Stimulated activated CD4-positive, alpha-beta T cell treated with anti-CD3 and anti-CD28 coated beads, Interleukin-2, amount 100 ng/mL, for 48 hours (primary cell): ENCODE measurements at places on chromosomes 2 and 18.

DNA sequence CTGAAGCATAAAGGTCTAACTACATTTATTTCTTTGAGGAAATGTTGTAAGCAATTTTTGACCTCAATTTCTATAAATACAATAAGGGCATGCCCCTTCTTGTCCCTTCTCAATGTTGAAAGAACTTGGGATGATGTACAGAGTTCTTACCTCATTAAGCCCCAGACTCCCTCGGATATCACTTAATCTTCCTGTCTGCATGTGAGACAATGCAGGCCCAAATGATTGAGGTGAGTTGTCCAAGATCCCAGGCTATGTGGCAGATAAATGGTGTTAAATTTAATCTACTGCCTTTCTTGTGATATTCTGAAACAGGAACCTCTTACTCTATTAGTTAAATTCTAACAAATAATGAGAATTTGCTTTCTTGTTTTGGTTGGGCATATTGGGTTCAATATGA, 1073.4 kb upstream of the GYPC start:
- no peak for DNase-seq

DNA sequence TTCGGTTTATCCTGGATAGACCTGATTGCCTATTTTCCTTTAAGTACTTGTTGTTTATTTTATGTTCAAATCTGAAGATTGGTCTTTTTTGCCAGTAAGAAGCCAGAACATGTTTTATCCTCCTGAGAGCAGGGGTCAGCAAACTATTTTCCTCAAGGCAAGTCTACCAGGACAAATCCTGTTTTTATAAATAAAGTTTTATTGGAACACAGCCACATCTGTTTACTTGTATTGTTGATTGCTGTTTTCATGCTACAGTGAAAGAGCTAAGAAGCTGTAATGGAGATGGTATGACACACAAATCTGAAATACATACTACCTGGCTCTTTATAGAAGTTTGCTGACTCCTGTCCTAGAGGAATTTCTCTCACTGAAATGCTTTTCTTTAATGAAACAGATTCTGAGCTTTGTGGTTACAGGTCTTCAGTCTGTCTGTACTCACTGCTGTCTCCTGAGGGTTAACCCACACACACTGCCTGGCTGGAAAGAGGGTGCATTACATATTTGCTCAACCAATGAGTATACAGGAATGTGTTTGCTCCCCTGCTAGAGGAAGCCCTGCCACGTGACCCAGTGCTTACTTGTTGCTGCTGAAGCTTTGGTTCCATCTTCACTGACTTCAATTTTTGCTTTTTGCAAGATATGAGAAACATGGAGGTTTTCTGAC, 22.6 kb downstream of the MRPL44 start:
- DNase-seq = no peak

DNA sequence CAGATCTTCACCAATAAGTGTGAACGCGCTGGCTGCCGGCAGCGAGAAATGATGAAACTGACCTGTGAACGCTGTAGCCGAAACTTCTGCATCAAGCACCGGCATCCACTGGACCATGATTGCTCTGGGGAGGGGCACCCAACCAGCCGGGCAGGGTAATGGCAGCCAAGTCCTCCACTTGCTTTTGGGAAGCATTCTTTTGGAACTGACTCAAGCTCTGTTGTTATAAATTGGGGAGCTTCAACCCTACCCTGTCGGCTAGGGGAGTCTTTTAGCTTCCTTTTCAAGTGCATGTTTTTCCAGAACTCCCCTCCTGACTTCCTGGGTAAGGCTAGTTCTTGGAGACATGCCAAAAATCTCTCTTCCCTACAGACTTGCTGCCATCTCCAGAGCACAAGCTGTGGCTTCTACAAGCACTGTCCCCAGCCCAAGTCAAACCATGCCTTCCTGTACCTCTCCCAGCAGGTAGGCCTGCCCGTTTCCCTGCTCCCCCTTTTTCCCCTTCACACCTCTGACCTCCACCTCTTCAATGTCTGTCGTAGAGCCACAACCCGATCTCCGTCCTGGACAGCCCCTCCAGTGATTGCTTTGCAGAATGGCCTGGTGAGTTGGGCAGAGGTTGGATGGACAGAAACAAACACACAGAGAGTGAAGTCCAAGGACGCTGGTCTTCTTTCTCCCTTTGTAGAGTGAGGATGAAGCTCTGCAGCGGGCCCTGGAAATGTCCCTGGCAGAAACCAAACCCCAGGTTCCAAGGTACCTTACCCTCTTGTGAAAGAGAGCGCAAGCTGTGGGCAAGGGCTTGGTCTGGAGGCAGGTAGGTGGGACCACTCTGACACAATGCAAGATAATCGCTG, 1.5 kb downstream of the ZFAND2B start:
- no peak for DNase-seq

DNA sequence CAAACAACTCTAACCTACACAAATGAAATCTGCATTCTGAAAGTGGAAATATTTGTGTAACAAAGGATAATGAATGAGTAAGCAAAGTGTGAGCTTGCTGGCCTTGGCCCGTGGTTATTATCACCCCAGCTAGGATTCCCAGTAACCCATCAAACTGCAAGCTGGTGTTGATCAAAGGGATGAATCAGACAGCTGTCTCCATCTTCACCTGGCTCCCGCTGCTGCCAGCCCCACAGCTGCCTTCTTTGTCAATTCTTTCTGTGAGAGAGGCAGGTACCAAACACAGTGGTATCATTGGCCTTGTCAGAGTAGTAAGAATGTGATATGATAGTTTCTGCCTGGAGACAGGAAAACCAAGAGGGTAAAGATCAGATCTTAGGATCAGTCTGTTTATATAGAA, 25.2 kb upstream of the RGPD4 start:
- no peak for DNase-seq

DNA sequence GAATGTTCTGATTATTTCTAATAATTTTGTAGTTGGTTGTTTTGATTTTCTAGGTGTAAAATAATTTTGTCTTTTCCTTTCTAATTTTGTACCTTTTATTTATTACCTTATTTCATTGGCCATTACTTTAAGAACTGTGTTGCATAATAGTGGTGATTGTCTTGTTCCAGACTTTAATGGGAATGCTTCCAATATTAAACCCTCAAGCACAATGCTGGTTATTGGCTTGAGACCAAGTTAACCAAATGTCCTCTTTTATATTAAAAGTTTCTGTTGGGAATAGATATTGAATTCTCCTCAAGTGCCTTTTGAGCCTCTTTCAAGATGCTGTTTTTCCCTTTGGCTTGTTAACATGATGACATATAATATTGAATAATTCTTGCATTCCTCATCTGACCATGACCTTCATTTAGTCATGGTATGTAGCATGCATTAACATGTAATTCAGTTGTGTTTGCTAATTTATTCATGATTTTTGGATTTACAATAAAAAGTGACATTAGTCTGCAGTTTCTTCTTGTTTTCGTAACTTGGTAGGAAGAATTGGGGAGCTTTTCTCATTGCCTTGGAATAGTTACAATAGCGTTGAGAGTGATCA, 141.7 kb downstream of the DIS3L2 start:
- DNase-seq = no peak

DNA sequence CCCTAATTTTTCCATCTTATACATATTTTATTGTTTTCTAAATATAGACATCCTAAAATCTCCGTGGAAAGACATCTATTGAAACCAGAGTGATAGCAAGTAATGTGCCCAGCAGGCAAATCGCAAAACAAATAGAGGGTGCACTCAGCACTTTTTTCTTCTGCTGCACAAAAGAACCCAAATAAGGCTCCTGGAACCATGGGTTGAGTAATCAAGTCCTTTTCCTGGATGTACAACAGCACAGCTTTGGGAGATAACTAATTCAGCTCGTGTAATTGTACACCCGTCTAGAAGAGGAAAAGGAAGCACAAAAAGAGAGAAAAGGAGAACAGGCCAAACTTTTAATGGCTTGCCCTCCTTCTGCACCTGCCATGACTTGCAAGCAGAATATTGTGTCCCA, 126.9 kb upstream of the TLK1 start:
- no peak for DNase-seq

DNA sequence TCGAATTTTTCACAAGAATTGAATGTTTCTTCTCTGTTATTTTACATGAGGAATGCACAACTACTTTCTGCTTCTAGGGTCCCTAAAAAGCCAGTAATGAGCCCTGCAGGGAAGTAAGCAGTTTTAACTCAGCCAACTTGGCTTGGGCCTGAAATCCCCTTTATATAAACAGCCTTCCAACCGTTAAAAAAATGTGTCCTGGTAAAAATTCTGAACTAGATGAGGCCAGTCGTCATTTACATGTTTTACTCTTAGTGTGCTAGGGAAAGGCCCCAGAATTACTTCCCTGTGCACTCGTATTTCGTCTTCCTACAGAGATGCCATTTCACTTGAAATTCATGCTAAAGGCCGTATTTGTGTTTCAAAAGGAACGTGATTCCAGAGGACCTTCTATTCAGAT, 42.4 kb upstream of the RPE start:
- no peak for DNase-seq

GRCh38 chr18:35504996-35505395, 7.2 kb upstream of the INO80C start:
- DNase-seq = no peak

DNA sequence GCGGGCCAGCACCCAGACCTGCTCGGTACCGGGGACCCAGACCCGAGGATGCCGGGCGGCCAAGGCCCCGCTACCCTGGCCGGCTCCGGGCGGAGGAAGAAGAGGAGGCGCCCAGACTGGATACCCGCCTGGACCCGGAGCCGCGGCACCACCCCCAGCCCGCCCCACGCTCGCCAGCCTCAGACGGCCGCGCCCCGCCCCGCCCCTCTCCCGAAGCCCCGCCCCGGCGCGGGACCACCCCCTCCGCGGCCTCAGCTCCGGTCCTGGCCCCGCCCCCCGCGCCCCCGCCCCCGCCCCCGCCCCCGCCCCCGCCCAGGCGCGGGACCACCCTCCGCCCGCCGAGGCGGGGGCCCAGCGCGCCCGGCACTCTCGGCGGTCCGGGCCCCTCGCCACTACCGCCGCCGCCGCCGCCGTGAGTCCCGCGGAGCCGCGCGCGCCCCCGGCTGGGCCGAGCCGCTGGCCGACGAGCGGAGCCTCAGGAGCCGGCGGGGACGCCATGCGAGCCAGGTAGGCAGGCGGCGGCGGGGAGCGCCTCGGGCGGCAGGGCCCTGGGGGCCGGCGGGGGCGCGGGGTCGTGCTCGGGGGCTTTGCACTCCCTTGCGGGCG, at the start of gene SH3BP4:
Gene SH3BP4, plus strand, starts transcription at position 354 of the 606 bp plus-strand sequence. CDS start 82,986 bp downstream, outside the sequence.
- DNase-seq = peak; percentile 27

- DNase-seq = no peak
Measured at GRCh38 chr2:73069855-73070642, 1.5 kb downstream of the SFXN5 start.

DNA sequence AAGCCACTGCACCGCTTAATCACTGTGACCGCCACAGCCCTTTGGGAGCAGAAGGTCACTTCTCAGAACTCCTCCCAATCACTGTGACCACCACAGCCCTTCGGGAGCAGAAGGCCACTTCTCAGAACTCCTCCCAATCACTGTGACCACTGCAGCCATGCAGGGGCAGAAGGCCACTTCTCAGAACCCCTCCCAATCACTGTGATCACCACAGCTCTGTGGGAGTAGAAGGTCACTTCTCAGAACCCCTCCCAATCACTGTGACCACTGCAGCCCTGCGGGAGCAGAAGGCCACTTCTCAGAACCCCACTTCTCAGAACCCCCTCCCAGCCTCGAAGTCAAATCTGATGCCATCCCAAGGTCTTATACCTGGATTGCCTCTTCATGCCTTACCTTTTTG, 56.8 kb upstream of the DAPL1 start:
- no peak for DNase-seq

DNA sequence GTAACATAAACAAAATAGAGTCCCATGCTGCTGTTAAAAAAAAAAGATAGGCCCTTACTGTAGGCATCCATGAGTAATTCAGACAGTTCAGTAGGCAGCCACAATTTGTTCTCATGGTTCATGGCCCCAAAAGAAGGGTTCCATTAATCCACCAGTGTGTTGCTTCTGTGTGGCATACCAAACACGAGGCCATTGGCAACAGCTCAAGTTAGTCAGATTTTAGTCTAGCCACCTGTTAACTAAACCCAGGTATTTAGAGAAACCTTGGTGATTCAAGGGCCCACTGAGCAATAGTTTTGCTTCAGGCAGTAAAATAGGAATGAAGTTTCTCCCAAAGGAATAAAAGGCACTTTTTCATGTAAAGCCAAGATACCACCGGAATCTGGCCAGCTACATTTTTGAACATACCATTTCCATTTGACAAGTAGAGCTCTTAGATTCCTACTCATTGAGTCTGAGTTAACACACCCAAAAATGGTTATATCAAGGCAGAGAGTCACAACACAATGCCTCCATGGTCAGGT, 80.1 kb upstream of the SRD5A2 start:
- DNase-seq = no peak

- no peak for DNase-seq
Measured at GRCh38 chr2:144385381-144385780, 134.5 kb downstream of the ZEB2 start.

GRCh38 chr18:50360611-50361010, 14.2 kb upstream of the SKA1 start:
- DNase-seq = no peak

DNA sequence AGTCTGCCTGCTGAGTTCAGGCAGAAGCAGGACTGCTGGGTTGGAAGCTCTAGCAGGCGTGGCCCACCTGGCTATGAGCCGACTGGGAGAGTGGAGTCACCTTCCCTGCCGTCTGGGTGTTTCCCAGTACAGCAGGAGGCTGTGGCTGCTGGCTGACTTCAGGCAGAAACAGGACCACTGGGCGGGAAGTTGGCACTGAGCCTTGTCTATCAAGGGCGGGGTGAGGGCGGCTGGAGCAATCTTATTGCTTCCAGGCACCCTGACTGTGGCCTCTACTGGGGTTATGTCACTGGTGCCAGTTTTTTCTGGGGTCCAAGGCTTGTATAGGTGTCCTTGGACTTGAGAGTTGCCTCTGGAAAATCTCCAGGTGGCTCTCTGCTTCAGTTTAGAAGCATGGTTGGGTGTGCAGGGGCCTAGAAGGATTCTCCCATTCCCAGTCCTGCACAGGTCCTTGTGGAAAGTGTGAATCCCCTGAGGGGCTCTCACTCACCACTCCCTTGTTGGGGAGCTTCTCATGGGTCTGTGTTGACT, 30.5 kb downstream of the LTBP1 start:
- no peak for DNase-seq

- DNase-seq = no peak
Measured at GRCh38 chr2:39243469-39244123, at the start of gene CDKL4. CDKL4 (minus strand) TSS chr2:39243970.

- no peak for DNase-seq
Measured at GRCh38 chr2:187505065-187505672, 49.1 kb downstream of the TFPI start.

GRCh38 chr2:197889041-197889440, 84.6 kb downstream of the PLCL1 start:
- DNase-seq = no peak
